ENCODE measurements at places on chromosomes 4 and X.

GRCh38 chr4:156959298-156959702 lies 12.3 kb downstream of the PDGFC start:
- no peak for DNase-seq

GRCh38 chr4:176837169-176837895 lies 44.6 kb upstream of the VEGFC start:
- DNase-seq = no peak

DNA sequence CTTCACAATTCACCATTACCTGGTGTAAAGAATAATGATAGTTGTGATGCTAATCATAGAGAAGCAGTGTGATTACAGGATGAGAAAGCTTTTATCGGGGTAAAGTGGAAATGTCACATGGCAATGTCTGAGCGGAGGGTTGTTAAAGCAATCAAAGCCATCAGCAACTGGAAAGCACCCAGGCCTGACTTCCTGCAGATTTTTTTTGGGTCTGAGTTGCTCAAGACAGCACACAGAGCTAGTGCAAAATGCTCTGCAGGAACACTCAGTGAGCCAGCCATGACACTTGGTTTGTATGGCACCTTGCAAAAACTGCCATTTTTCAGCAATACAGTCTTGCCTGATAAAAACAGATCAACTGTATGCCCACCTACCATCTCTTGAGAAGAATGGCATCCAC lies 152.9 kb downstream of the COL4A6 start:
- DNase-seq = no peak

DNA sequence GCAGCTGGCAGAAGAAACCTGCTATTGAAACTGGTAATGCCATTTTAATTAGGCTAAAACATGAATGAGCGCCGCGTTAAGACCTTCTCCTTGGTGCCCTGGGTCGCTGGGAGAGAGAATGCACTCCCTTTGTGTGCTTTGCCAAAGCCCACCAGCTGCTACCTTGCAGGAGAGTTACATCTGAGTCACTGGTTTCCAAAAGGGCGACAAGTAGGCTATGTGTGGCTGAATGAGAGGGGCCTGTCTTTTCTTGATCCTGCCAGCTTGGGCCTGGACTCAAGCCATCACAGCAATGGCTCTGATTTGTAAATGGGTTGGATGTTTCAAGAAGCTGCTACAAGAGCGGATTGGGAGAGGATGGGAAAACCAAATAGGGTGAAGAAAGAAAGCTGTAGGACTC lies 81.5 kb downstream of the NHS start:
- DNase-seq = no peak

DNA sequence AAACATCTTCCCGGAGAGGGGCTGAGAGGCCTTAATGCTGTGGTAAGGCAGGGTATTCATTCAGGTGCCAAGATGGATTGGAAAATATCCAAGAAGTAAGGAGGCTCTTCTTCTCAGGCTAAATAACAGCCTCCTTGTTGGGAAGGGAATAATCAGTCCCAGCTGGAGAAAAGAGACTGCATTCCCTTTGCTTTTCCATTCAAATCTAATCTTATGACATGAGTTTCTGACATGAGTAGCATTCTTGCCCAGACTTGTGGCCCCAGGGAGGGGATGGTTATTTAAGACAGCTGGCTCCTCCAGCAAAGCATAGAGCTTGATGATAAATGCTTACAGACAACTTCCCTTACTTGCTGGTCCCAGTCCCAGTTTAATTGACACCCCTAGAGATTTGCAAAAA lies 98.3 kb downstream of the DCLK2 start:
- no peak for DNase-seq

DNA sequence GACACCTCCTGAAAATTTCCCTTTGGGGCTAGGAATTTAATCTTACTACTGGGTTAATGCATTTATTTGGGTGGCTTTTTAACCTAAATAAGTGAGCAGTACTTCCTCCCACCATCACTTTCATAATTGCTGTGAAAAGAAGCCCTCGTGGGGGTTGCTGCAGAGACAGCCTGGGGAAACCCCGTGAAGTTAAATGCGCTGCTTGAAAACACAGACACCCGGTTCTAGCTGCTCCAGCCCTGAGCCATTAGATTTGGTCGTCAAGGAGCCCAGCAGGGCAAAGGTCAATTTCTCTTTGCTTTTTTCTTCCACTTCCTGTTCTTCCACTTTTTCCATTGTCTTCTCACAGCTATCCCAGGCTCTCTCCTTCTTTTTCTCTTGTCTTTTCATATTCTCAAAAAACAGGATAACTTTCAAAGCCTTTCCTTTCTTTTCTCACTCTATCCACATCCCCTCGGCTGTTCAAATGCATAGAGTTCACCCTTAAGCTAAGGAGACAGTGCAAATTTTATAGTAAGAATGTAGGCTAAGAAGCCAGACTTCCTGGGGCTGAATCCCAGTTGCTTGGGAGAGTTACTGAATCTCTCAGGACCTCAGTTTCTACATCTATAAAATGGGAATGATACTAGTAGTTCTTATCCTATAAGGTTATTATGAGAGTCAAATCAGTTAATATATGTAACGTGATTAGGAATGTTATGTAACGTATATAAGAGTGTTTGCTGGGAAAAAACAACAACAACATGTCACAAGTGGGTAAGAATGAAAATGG lies 91.5 kb upstream of the ZNF827 start:
- no peak for DNase-seq

GRCh38 chr4:159508917-159509500 lies 406.1 kb downstream of the RAPGEF2 start:
- no peak for DNase-seq

DNA sequence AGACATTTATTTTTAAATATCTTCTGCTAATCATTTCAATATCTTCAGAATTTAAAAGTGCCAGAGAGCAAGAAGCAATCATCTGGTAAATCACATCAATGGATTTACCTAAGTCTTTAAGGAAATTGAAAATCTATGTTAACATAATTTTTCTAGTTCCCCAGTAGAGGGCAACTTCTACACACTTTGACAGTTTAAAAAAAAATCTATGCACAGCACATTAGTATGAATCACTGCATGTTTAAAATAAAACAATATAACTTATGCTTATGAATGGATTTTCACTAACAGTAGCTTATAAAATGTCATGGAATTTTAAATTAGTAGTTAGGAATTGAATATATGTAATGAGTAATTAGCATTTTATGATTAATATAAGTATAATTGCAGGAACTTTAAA lies 126.5 kb downstream of the REELD1 start:
- no peak for DNase-seq

- DNase-seq = no peak
These were observed 58.4 kb upstream of the PNPLA4 start for GRCh38 chrX:7985568-7985967.

DNA sequence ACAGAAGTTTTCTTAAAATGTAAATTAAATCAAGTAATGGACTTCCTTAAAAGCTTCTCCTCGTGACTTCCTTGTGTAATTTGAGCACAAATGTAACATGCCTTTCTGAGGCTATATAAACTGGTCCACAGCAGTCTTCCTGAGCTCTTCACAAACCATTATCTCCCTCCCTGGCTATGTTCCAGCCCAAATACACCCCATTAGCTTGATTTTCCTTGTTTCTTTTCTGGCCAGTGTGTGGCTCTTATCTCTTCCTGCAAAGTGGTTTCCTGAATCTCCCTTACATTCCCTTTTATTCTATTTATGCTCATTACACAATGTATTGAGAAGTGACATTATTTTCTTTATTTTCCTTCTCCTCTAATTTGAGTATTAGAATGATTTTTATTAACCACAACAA lies 1085.3 kb upstream of the PCDH10 start:
- DNase-seq = no peak
